ENCODE measurements at places on chromosomes 5 and 9.

DNA sequence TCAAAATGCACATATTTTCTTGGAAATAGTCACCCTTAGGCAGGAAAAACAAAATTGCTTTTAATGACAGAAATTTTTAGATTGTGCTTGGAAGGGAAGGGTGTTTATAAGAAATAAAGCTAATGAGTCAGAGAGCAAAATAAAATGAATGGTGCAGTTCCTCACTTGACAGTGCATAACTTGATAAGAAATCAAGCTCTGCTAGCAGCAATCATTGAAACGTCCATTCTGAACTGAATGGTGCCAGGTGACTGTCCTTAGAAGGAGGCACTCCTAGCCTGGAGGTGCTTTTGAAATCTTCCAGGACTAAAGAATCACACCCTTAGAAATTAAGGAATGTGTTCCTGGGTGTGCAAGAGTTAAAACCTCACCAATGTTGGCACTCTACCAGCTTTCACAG, 202.5 kb downstream of the EFNA5 start:
- DNase-seq = no peak

- no peak for DNase-seq
Measured at GRCh38 chr9:134643222-134643671, 1.6 kb downstream of the COL5A1 start.

- DNase-seq = no peak
Measured at GRCh38 chr9:89986190-89986589, 381.4 kb downstream of the GADD45G start.

DNA sequence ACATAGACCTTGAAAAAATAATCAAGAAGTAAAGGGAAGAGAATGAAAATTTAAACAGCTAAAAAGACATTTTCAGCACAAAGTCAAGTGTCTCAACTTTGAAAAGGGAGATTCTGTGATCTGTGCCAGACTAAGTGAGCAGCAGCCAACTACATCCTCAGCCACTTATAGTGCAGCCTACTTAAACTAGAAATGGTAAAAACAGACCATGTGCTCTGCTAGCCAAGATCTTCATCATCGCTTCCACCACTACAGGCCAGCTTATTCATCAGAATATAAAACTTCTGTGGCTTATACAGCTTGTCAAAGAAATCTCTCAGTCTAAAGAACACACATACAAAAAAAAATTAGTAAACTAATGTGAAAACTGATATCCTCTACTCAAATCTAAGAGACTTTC, 63.5 kb downstream of the CEMIP2 start:
- DNase-seq = no peak

GRCh38 chr5:81068635-81069034, 108.5 kb downstream of the RASGRF2 start:
- no peak for DNase-seq

- DNase-seq = no peak
Measured at GRCh38 chr5:173848986-173849596, 39.1 kb upstream of the CPEB4 start.

GRCh38 chr9:123250504-123250903, 17.9 kb downstream of the STRBP start:
- no peak for DNase-seq

DNA sequence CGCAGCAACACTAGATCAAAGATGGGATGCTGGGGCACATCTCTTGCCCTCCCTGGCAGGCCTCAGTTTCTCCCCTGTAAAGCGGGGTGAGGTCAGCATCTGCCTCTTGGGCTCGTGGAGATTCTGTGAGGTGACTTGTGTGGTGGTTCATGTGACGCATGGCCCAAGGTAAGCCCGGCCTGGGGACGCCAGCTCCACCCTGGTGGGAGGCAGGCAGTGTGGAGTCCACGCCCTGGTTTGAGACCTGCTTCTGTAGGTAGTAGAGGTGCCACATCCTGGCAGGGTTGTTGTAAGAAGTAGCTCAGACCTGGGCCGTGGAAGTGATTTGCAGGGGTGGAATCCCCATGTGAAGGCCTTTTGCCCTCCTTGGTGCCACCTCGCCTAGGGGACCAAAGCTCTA, 101.5 kb downstream of the DAB2IP start:
- DNase-seq = no peak

DNA sequence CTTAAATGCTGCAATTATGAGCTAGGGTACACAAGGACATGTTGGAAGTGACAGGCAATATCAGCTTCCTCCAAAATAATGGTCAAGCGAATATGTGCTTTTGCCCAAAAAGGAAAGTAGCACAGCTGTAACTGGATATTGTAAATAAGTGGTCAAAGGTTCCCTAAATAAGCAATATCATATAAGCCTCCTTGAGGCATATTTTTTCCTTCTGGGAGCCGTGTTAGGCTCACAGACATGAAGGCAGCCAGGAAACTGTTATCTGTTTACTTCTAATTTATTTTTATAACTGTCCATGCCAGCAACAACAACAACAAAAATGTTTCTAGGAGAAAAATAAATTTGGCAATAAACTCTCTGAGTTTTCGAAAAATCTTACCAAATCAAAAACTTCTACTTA, 648.3 kb downstream of the PDE4D start:
- no peak for DNase-seq

All from activated CD8-positive, alpha-beta memory T cell treated with anti-CD3 and anti-CD28 coated beads for 1 hour (primary cell).